Cerebellar cortex (tissue), 1 donor: ENCODE measurements at places on chromosomes 3 and 15.
A peak's percentile ranks its signal among the peaks of the same experiment; 100 is the strongest.

DNA sequence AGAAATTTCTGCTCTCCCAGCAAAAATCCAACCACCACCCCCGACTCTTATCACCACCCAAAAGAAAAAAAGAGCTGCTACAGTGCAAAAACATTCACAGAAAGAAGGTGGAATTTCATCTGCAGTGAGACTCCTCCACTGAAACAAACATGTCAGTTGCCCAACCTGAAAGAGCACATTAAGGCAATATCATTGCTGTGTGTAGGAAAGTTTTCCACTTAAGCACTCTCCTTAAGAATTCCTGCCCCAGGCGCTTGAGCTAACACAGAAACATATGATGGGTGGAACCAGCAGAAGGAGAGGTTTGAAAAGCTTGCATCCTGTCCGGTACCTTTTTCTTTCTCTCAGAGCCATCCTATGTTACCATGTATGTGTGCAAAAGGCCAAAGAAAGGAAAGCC, 200.8 kb upstream of the GADL1 start:
- no peak for DNase-seq

- peak; percentile 59 for DNase-seq
Measured at GRCh38 chr3:71875461-71875947, 90.6 kb upstream of the PROK2 start.

- DNase-seq = no peak
Measured at GRCh38 chr15:93067649-93068085, 21.3 kb downstream of the RGMA start.

DNA sequence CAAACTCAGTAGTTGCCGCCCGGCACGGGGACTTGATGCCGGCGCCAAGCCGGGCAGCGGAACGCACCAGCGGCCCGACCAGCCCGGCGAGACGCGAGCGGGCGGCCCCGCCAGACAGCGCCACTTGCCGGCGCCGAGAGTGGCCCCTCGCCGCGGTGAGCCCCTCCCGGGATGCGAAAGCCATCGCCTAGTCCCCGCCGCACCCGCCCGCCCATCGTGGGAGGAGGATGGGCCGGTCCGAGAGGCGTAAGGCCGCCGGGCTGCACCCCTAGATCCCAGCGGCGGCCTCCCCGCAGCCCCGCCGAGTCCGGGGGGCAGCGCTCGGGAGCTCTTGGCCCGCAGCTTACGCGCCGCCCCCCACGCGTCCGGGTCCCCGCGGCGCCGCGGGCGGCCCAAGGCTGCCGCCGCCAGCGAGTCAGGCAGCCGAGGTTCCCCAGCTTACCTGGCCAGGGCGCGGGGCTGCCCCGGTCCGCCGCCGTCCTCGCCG, 609 bp downstream of the GOLGA8A start:
- DNase-seq = no peak

- DNase-seq = no peak
Measured at GRCh38 chr3:126053949-126054569, 29.9 kb downstream of the SLC41A3 start.

GRCh38 chr15:50249704-50250103, 15.8 kb downstream of the HDC start:
- DNase-seq = no peak

- DNase-seq = no peak
Measured at GRCh38 chr3:26840272-26840870, 217.8 kb downstream of the LRRC3B start.

DNA sequence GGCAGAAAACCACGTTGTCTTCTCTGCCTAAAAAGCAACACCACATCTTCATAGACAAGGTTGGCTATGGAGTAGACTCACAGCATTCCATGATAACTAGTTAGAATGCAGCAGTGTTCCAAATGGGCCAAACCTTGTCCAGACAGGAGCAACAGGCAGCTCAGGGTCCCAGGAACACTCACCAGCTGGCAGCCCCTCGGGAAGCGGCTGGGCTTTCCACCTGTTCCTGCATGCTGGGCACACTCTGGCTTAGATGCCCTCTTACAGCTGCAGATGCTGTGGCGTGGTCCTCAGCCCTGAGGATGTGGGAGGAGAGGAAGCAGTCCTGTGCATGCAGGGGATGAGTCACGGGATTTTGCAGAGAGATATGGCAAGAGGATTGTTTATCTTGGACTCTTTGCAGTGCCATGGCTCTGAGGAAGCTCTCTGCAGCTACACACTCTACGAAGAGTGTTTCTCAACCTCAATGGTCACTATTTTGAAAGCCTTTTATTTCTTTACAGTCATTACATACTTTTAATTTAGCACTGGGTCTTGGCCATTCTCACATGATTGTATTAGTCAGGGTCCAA, 11.3 kb downstream of the NRROS start:
- no peak for DNase-seq

DNA sequence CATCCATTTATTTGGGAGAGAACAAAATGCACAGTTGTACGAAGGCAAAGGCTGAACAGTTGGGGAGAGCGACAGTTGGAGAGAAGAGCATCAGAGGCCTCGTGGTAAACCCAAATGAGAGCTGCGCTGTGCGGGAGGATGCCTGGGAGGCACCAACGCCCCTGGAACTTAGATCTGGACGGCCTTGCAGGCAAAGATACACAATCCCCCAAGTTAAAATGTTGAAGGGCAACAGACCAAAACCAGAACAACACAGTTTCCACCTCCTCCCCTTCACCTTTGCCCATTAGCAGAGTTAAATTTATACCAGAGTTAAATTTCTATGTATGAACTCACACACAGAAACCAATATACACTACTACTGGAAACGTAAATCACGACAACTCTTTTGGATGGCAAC, 339.6 kb downstream of the RORA start:
- DNase-seq = no peak

DNA sequence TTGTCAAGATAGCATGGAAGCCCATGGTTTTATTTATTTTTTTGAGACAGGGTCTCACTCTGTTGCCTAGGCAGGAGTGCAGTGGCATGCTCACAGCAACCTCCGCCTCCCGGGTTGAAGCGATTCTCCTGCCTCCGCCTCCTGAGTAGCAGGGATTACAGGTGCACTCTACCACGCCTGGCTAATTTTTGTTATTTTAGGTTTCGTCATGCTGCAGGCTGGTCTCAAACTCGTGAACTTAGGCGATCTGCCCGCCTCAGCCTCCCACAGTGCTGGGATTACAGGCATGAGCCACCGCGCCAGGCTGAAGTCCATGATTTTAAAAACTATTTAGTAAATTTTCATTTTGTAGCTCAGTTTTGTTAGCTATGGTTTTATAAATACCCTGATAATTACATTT, 2.7 kb upstream of the ACTR8 start:
- DNase-seq = no peak

DNA sequence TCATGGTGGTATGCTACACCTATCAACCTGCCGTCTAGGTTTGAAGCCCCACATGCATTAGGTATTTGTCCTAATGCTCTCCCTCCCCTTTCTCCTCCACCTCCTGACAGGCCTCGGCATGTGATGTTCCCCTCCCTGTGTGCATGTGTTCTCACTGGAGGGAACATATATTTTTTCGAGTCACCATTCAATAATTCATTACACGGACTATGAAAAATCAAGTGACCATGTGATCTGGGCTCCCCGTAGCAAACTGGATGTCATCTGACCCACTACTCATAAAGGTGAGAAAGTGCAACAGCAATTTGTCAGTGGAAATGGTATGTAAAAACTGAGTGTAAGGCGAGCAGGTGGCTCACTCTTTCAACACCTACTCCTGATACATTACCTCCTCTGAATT, 224.3 kb upstream of the RASGRP1 start:
- no peak for DNase-seq

DNA sequence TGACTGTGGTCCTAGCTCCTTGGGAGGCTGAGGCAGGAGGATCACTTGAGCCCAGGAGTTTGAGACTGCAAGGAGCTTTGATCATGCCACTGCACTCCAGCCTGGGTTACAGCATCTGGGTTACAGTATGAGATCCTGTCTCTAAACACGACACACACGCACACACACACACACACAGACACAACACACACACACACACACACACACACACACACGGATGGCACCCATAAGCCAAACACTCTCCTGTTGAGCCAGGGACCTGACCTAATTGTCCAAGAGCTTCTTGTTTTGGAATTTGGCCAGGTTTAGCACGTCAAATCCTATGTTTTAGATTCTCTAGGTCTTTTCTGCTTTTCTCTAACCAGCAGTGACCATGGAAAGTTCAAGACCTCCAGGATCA, 26.8 kb downstream of the EID1 start:
- DNase-seq = no peak

- DNase-seq = peak; percentile 74
Measured at GRCh38 chr15:91302588-91303439, 202.8 kb downstream of the SV2B start.

- DNase-seq = peak; percentile 87
Measured at GRCh38 chr15:78540141-78540870, at the start of gene PSMA4. Gene PSMA4, plus strand, starts transcription at chr15:78540444. Its CDS starts 1,484 bp downstream, at chr15:78541928.

- DNase-seq = peak; percentile 96
Measured at GRCh38 chr3:9019259-9019961, 56.1 kb upstream of the RAD18 start.

DNA sequence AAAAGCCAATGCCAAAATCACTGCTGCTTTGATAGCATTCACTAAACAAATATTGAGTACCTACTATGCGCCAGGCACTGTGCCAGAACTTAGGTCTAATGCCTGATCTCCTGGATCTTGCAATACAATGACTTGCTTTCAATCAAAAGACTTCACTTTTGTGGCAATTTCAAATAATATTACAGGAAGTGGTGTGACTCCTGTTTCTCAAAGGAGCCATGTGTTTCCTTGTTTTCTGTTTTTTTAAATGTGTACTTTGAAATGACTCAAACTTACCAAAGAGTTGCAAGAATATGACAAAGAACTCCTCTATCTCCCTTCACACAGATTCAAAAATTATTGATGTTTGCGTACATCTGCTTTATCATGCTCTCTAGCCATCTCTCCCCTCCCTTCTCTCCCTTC, 18.3 kb downstream of the OSBPL10 start:
- no peak for DNase-seq

- DNase-seq = no peak
Measured at GRCh38 chr3:153284282-153284938, 122.4 kb downstream of the RAP2B start.

GRCh38 chr15:20106026-20106425, 435.6 kb downstream of the GOLGA6L6 start:
- peak; percentile 0 for DNase-seq

DNA sequence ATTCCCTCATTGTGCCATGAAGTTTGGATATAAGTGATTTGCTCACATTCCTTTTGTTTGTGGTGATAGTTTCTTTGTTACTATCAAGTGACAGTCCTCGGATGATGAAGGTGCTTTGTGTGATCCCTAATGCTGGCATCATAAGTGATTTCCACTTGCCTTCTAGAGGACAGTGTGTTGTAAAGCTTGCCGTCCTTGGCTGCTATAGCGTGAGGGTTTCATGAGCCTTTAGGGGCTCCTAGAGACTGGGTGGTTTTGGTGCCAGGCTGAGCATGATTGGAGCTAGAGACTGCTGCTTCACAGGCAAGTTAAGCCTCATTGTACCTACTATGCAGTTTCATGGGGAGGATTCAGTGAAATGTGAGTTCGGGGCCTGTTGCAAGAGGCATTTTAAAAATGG, 12.4 kb downstream of the SNRK start:
- DNase-seq = no peak

- DNase-seq = no peak
Measured at GRCh38 chr3:24487325-24488262, 7.1 kb downstream of the THRB start.

DNA sequence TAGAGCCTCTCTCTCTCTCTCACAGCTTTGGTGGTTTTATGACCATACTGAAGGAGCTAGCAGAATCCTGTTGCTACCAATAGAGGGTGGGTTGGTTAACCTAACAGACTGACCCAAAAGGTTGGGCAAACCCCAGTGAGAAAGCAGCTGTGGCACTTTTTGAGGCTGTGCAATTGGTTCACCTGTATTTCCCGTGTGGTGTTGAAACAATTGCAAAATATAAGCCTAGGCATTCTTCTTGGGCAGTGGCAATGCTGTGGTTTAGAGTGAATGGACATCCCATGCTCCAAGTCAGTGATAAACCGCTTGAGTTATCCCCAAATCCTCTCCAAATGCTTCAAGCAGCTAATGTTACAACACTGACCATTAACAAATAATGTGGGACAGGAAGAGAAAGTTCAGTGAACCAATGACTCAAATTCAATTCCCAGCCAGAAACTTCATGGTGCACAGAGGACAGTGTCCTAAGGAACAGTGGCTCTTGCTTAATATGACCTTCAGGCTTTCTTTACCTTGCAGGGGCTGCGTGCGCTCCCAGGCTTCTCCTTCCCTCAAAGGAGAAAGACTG, 261.9 kb upstream of the ICE2 start:
- DNase-seq = no peak

- DNase-seq = no peak
Measured at GRCh38 chr3:100048248-100048647, 66.1 kb downstream of the FILIP1L start.

- DNase-seq = no peak
Measured at GRCh38 chr3:46946416-46946815, 30.1 kb downstream of the CCDC12 start.

- no peak for DNase-seq
Measured at GRCh38 chr3:192957441-192958021, 39.9 kb upstream of the MB21D2 start.

- DNase-seq = no peak
Measured at GRCh38 chr15:50531766-50532165, 14.7 kb downstream of the USP50 start.

DNA sequence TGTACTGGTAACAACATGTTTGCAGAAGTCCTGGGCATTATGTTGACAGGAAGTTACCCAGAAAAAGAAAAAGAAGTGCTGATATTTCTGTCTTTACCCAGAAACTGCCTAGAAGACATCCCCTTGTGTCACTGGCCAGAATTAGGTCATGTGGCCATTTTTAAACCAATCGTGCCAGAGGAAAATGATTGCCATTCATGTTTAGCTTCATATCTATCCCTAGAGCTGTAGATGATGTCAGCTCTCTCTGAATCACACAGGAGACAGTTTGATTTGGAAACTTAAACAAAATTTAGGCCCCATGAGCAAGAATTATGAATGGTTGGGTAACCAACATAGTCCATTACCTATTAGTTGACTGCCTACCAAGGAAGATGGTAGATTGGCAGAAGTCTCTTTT, 8.9 kb upstream of the PLOD2 start:
- no peak for DNase-seq

DNA sequence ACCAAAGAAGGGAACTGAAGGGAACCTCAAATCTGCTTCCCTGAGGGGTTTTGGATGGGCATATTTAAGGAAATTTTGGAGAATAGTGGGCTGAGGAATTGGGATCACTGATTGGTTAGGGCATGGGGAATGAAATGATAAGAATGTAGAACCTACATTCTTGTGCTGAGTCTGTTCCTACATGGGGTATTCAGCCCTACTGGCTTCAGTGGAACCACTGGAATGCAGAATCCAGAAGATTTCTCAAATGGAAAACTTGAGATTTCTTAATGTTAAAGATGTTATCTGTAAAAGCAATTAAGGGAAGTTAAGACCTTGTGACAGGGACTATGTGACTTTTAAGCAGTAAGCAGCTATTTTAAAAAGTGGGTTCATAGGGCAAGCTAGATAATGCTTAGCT, 1062.4 kb downstream of the AGBL1 start:
- DNase-seq = no peak

- DNase-seq = no peak
Measured at GRCh38 chr3:50221051-50221410, 15.0 kb upstream of the GNAI2 start.
